Testis (tissue), 5 donors: ENCODE measurements at places on chromosomes 4 and X. TPM values are rescaled to one million over a fixed set of nuclear protein-coding genes. Genes with fewer than 3 reads are reported as not detected.
A peak's percentile ranks its signal among the peaks of the same experiment; 100 is the strongest.

DNA sequence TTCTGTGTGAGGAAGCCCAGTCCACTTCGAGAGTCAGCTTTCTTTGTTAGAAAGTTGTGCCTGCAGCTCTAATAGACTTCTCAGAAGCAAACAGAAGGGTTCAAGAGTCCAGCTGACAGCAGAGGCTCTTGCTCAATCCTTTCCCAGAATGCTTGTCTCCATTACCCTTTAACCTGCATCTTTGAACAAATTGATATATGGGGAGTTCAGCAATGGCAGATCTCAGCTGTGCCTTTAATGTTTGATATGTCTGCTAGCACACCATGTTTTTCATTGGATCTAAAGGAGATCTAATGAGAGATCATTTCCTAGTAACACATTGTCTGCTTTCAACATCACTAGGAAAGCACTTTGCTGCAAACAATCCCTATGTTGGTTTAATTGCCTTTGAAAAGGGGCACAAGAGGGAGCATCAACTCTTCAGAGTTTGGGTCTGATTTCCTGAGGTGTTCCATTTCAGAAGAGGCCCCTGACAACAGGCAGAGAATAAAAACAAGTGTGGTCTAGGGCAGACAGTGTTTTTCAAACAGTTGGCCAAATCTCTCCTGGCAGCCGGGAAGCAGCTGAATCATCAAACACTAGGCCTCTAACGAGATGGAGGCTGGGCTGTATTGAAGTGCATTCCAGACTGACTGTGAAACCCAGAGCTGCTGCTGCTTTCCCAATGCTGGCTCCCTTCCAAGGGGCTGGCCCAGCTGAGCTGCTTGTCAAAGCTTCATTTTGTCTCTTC, 55.5 kb downstream of the LUZP4 start:
- peak overlapping the region; percentile 18 for H3K27ac ChIP-seq
- DNase-seq: peak; percentile 74
- H3K4me3 ChIP-seq: no peak overlapping the region
- no peaks in the 10 kb centered on the region for H3K27me3 ChIP-seq
- H3K4me1 ChIP-seq: no peaks in the 10 kb centered on the region

DNA sequence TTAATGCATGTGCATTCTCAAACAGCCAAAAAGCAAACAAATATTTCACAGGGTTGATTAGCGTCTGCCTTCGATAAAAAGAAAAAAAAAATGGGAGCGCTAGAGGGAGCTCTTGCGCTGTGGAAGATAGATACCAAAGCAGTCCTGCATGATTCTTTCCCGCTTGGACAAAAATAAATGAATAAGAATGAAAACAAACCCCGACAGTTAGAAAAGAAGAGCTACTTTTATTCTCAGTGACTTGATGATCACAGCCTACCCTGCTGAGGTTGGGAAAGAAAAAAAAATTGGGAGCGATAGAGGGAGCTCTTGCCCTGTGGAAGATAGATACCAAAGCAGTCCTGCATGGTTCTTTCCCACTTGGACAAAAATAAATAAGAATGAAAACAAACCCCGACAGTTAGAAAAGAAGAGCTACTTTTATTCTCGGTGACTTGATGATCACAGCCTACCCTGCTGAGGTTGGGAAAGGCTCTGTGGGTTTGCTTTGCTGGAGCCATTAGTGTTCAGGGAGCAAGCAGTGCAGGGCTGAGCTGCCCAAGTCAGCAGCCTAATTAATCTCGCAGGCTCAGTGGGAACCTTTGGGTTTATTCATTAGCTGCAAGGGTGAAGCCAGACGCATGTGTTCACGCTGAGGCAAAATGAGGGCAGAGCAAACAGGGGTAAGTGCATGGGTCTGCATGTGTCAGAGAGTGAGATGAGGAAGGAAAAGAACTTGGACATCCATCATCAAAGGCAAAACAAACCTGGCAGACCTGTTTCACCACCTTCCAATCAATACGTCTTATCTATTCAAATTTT, 249.3 kb upstream of the PRKX start:
- H3K4me1 ChIP-seq: no peaks in the 10 kb centered on the region
- no peak for DNase-seq

DNA sequence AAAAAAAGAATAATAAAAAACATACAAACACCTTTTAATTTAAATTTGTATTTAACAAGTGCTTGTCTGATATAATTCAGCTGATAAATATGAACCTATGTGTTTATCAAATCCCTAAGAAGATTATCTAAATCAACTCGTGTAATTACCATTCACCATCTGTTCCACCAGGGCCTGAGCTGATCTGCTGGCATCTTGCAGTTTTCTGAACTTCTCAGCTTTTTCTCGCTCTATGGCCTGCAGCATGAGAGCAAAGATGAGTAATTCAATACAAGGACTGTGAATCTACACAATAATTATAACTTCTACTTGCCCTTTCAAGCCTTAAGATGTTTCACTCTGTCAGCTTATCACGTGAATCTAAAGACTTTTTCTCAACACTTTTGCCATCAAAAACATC, 709.7 kb downstream of the DMD start:
- H3K27ac ChIP-seq: no peak overlapping the region
- DNase-seq: no peak
- no peaks in the 10 kb centered on the region for H3K27me3 ChIP-seq
- H3K4me1 ChIP-seq: no peaks in the 10 kb centered on the region
- H3K36me3 ChIP-seq: no peaks in the 10 kb centered on the region
- H3K4me3 ChIP-seq: no peak overlapping the region

DNA sequence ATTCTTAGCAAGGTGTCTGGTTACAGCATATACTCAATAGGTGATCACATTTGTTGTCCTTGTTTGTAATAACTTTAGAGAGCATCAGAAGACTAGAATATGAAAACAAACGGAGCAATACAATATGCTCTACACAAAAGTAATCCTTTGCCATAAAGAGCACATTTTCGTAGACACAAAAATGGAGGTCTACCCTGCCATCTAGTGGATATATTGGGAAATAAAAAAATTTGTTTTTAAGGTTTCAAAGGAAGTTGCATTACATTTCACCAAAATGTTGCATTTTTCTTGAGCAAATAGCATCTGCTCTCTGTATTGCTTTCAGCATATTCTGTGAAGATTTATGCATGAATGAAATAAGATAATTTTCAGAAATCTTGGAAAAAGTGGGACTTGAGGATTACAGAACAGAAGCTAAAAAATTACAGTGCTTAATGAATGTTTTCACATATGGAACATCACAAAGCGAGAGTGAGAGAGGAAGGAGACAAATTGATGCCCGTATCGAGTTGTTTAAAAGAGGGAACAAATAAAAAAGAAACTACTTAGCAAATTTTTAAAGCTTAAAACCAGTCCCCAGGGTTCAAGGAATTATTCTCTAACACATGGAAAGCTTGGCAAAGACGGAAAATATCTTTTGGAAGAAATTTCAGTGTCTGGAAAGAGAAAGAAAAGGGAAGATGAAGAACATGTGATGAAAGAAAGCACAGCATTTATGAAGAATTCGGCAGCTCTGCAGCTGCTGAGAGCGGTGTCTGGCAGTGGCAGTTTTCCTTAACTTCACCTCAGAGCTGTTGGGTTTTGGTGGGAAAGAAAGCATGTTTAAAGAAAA, 390.1 kb downstream of the ANKRD50 start:
- DNase-seq: no peak
- H3K27me3 ChIP-seq: no peaks in the 10 kb centered on the region
- no peaks in the 10 kb centered on the region for H3K36me3 ChIP-seq
- no peak overlapping the region for H3K4me3 ChIP-seq

DNA sequence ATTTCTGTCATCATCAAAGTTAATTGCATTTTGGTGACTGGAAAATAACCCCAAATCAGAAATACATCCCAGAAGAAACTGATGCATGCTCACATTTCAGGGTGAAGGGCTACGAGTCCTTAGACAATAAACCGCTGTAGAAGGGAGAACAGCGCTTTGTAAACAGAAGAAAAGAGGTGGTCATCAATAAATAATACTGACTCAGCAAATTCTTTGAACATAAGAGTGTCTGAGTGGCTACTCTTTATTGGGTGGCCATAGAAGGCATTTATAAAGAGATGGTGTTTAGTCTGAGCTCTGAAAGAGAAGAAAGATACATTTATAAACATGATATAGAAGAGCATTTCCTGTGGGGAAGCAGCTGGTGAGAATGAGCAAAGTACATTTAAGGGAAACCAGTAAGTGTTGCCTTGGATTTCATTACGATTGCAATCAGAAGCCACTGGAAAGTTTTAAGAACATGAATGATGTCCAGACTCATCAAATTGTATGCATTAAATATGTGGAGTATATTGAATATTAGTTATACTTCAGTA, 246.9 kb upstream of the GIMD1 start:
- no peak overlapping the region for H3K27ac ChIP-seq
- H3K27me3 ChIP-seq: no peaks in the 10 kb centered on the region
- no peak for DNase-seq
- H3K36me3 ChIP-seq: no peaks in the 10 kb centered on the region
- H3K4me3 ChIP-seq: no peak overlapping the region

DNA sequence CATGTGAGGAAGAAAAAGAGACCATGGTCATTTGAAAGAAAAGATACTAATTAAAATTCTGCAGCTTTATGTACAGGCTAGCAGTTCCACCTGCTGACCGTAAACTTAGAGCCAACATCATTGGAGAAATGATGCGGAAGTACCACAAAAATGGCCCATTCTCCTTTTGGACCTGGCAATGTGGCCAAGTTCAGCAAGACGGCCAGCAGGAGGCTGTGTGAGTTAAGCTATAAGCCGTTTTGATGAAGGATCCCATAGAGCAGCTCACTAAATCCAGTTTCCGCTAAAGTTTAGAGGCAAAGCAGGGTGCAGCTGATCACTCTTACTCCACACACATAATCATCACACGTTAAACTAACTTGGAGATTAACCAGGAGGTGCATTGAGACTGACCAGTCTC, 133.8 kb downstream of the LDB2 start:
- H3K27me3 ChIP-seq: no peaks in the 10 kb centered on the region
- no peaks in the 10 kb centered on the region for H3K4me1 ChIP-seq
- no peak for DNase-seq
- H3K36me3 ChIP-seq: no peaks in the 10 kb centered on the region

- no peaks in the 10 kb centered on the region for H3K27me3 ChIP-seq
- no peak overlapping the region for H3K4me3 ChIP-seq
- no peak for DNase-seq
- H3K4me1 ChIP-seq: no peaks in the 10 kb centered on the region
- H3K36me3 ChIP-seq: no peaks in the 10 kb centered on the region
These were observed 311.5 kb downstream of the IL1RAPL2 start for GRCh38 chrX:104877504-104877903.

GRCh38 chr4:42454755-42455420, 57.6 kb downstream of the SHISA3 start:
- H3K27ac ChIP-seq: no peak overlapping the region
- H3K4me1 ChIP-seq: no peaks in the 10 kb centered on the region
- no peaks in the 10 kb centered on the region for H3K27me3 ChIP-seq
- no peaks in the 10 kb centered on the region for H3K36me3 ChIP-seq
- DNase-seq: no peak

DNA sequence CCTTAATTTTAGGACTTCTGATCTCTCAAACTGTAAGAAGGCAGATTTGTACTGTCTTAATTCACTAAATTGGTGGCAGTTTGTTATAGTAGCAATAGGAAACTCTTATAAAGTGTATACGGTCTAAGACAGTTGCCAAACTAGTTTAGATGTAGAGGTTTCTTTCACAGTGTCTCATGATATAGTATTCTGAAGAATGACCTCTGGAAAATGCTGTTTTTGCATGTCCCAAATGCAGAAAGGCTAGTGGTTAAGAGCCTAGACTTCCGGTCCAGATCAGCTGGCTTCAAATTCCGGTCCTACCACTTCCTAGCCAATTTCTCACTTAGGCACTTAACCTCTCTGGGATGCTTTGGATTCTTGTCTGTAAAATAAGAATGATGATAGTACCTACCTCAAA, 538.5 kb downstream of the CENPC start:
- no peak for DNase-seq
- no peak overlapping the region for H3K4me3 ChIP-seq
- no peak overlapping the region for H3K27ac ChIP-seq
- no peaks in the 10 kb centered on the region for H3K4me1 ChIP-seq
- H3K36me3 ChIP-seq: no peaks in the 10 kb centered on the region
- H3K27me3 ChIP-seq: no peaks in the 10 kb centered on the region

GRCh38 chr4:4182835-4183568, 43.7 kb downstream of the OTOP1 start:
- H3K27ac ChIP-seq: no peak overlapping the region
- no peak overlapping the region for H3K4me3 ChIP-seq

DNA sequence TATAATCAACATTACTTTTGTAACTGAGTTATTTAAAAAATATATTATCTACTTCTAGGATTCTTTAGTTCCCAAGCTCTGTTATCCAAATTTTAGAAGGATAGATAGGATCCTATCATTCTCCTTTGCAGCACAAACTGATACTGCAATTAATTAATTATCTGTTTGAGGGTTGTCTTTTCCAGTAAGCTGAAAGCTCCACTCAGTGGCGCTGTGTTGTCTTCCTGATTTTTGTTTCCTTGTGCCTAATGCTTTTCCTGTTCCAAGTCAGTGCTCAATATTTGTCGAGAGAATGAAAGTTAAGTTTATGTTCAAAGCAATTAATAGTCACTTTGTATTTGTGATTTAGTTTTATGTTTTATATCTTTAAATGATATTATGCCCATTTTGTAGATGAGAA, 107.4 kb upstream of the ANK2 start:
- no peaks in the 10 kb centered on the region for H3K36me3 ChIP-seq
- no peak overlapping the region for H3K4me3 ChIP-seq
- H3K27ac ChIP-seq: no peak overlapping the region
- H3K27me3 ChIP-seq: no peaks in the 10 kb centered on the region
- no peaks in the 10 kb centered on the region for H3K4me1 ChIP-seq

DNA sequence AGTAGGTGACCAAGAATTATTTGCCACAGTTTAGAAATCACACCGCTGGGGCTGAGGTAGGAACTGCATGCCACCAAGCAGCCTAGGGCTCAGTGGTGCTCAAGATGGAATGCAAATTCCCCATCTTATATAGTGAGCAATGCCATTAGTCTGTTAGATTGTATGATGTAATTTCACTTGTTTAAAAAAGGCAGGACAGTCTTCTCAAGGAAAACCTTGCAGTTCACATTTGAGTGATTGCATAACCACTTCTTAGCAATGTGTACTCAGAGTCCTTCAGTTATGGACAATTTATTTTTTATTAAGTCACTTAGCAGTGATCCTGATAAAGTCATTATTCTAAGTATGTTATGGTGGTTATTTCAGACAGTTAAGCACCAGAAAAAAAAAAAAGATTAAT, 142.9 kb upstream of the SFRP2 start:
- H3K27ac ChIP-seq: no peak overlapping the region
- no peak overlapping the region for H3K4me3 ChIP-seq
- no peaks in the 10 kb centered on the region for H3K27me3 ChIP-seq
- H3K4me1 ChIP-seq: peaks cover 18% of the 10 kb centered on the region
- H3K36me3 ChIP-seq: no peaks in the 10 kb centered on the region

The CORIN gene
- total RNA-seq: 6.1 TPM

The ERCC6L gene
- total RNA-seq: 0.74 TPM

The GAGE2A gene
- total RNA-seq: 4.9 TPM

The MMRN1 gene
- total RNA-seq: 7.1 TPM

The SLBP gene
- 173 TPM for total RNA-seq
